ENCODE measurements at places on chromosomes 13 and 19.

DNA sequence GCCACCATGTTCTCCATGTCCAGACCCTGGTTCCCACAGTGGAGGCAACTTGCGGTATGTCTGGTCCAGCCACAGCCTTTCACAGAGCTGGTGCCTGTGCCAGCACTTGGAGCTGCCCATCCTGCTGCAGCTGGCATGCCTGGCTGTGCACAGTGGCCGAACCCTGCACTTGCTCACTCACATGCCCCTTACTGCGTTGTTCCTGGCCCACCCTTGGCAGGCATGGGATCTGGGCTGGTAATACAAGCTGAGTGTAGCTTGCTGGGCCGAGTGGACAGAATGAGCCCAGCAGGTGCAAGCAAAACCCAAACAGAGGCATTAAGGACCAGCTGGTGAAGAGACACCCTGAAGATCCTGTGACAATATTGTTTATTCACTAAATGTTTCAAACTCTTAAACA, 583.9 kb upstream of the SLITRK6 start:
- no peak for DNase-seq

- no peak for DNase-seq
These were observed 1.6 kb upstream of the PDE4C start for GRCh38 chr19:18227781-18228271.

DNA sequence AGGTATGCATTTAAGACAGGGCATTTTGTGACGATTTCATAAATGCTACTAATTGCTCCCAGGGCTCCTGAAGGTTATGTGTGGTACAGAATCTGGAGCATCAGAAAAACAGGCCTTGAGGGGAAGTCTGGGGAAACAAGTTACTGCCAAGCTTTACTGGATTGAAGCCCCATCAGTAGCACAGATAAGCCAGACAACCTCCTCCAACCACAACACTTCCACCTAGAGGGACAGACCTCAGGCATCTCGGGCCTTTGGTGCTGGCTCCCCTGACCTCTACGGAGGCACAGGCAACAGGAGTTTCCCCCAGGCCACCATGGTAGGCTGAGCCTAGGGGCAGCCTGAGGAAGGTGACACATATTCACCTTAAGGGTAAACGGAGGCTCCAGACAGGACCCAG, 54.1 kb downstream of the ABCC4 start:
- no peak for DNase-seq

DNA sequence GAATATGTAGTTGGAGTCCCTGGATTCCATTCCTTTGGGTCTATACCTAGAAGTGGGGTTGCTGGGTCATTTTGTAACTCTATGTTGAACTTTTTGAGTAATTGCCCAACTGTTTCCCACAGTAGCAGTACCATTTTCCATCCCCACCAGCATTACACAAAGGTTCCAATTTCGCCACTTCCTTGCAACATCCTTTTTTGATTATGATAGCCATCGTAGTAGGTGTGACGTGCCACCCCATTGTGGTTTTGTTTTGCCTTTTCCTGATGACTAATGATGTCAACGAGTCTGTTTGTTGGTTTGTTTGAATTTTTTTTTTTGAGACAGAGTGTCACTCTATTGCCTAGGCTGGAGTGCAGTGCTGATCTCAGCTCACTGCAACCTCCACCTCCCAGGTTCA, 3.3 kb upstream of the PEX11G start:
- DNase-seq, result peak; percentile 84

DNA sequence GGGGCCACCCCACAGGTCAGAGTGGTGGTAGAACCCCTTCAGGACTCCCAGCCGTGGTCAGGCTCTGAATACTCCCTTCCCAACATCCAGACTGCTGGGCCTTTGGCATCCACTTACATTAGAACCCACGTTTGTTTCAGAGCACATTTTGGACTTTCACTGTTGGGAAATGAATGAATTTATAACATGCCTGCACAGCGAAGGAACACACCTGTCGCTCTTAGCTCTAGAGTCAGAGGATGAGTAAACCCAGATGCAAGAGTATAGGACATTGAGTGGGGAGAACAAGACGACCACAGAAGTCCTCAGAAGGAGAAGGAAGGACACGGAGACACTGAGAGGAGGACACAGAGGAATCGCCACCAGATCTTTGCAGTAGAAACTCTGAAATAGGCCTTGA, 30.9 kb downstream of the SHISA2 start:
- DNase-seq, result no peak

GRCh38 chr13:93805736-93806135, 579.1 kb downstream of the GPC6 start:
- DNase-seq, result no peak

- no peak for DNase-seq
These were observed 88.2 kb downstream of the STK24 start for GRCh38 chr13:98488736-98489135.

- no peak for DNase-seq
These were observed 559.0 kb downstream of the PCDH17 start for GRCh38 chr13:58190577-58190976.

DNA sequence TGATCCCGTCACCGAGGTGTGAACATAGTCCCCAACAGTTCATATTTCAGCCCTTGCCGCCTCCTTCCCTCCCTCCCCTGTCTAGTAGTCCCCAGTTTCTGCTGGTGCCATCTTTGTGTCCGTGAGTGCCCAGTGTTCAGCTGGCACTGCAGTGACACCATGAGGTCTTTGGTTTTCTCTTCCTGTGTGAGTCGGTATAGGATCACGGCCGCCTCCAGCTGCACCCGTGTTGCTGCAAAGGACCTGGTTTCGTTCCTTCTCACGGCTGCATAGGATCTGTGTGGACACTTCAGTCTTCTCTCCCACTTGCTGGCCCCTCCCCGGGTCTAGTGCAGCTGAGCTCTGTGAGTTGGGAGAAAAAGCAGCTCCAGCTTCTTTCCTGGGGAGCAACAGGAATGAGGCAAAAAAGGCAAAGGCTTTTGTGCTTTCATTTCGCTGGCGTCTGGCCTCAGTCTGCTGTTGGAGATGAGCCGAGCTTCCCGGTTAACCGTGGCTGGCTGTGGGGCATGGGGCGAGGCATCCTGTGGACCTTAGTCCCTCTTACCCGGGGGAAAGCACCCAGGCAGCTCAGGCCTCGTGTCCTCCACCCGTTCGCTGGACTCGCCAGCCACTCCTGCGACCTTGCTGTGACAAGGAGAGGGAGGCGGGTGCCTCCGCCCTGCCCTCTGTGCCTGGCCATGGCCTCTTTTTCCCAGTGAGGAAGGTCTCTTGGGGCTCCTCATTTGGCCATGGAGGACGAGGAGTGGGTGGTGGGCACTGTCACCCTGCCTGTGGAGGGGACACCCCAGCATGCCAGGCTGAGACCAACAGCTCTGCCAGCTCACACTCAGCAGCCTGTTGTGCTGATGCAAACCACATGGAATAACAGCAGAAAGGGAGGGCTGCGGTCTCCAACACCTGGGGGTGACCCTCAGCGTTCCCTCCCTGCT, 196.5 kb downstream of the TEX29 start:
- DNase-seq, result no peak

- no peak for DNase-seq
These were observed 10.8 kb upstream of the RPS15 start for GRCh38 chr19:1427221-1427920.

All from cardiac fibroblast (primary cell).